Fibroblast of the aortic adventitia (primary cell): ENCODE measurements at places on chromosomes 4 and X. TPM values are rescaled to one million over a fixed set of nuclear protein-coding genes. Genes with fewer than 3 reads are reported as not detected.

IL21 gene
- not detected in 2 replicates for total RNA-seq

MAGEA8 gene
- not detected in 2 replicates for total RNA-seq

GRCh38 chr4:87150498-87151261 lies 69.7 kb downstream of the KLHL8 start:
- DNase-seq: peak; percentile 80

DNA sequence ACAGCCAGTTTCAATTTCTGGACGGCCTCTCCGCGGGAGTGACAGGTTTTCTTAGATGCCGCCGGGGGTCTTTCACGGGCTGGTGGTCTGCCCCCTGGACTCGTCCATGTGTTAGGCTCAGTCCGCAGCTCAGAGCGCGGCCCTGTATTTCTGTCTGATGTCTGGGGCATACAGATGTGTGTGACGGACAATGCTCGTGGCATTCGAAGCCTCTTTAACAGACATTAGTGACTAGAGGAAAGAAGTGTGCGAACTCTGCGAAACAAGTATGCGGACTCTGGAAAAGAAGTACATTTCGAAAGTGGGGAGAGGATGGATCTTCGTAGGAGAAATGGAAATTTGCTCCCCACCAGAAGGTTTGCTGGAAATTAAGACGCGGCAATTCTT lies 793 bp upstream of the DCUN1D4 start:
- peak; percentile 45 for DNase-seq

GRCh38 chrX:77960567-77960966 lies 8.9 kb downstream of the PGAM4 start:
- DNase-seq: no peak
